PC-3 (cell line): ENCODE measurements at places on chromosomes 1 and 21. TPM values are rescaled to one million over a fixed set of nuclear protein-coding genes. Genes with fewer than 3 reads are reported as not detected.

GRCh38 chr1:229254910-229255541, 15.9 kb upstream of the RAB4A start:
- DNase-seq = peak; percentile 64

DNA sequence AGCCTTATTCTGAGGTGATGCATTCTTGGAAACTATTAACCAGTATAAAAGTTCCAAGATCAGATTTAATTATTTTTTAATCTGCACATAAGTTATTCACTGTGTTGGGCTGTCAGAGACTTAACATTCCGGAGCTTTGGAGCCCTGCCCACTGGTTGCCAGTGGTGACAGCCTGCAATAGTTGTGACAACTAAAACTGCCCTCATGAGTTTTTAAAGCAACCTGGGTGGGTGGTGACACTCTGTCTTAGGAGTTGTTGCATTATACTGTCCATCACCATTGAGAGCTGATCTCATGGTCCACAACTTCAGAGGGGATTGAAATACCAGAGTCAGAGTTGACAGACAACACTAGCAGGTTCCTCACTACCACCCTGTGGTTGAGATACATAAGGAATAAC, 653.9 kb upstream of the USP24 start:
- DNase-seq = no peak

PCAT6 gene
- total RNA-seq = 0.26 and 1.7 TPM in 2 replicates

DMBX1 gene
- total RNA-seq = 1.7 and 2.4 TPM in 2 replicates

GRCh38 chr1:55245781-55246180, 30.6 kb upstream of the USP24 start:
- peak; percentile 12 for DNase-seq

DNA sequence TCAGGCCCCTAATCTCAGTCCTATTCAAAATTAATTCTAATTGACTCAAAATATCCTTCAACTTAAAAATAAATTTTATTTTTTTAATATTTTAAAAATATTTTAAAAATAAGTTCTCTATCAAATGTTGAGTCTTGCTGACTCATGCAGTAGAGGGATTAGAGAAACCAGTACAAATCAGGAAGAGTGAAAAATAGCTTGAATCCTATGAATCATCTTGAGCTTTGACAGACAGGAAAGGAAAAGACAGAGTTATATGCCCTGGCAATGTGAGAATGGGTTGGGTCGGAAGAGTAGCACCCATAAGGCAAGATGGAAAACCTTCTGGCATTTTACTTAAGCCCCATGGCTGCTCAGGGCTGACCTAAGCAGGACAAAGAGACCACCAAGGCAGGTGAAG, 346.6 kb upstream of the RUNX1 start:
- DNase-seq = peak; percentile 85

DNA sequence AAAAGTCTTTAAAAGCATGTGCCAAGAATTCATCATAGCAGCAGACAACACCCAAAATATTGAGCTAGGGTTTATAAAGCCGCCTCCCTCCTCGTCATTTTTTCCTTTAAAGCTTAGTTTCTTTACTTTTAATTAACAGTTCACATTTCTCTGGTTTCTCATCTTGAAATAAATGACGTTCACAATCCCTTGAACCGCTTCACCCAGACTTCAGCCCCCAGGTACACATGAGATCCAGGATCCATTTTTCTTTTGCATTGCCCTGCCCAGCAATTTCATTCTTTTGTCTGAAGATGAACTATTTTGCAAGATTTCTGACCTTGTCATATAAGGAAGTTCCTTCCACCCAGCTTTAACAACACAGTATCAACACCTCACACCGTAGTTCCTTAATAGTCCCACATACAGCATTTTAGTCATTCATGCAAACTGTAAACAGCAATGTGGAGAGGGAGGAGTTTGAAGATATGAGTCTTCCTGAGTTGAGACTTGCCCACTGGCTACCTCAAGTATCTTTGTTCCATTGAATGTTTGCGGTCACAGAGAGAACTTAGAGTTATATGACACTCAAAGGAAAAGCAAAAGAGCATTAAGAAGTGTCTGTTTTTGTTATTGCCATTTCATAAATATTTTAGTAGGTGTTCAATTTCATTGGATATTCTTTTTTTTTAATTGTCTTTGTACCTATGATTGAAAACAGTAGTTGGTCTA, 35.3 kb upstream of the CACYBP start:
- DNase-seq = no peak

- peak; percentile 94 for DNase-seq
Measured at GRCh38 chr1:200029035-200029821, 1.7 kb downstream of the NR5A2 start.

DNA sequence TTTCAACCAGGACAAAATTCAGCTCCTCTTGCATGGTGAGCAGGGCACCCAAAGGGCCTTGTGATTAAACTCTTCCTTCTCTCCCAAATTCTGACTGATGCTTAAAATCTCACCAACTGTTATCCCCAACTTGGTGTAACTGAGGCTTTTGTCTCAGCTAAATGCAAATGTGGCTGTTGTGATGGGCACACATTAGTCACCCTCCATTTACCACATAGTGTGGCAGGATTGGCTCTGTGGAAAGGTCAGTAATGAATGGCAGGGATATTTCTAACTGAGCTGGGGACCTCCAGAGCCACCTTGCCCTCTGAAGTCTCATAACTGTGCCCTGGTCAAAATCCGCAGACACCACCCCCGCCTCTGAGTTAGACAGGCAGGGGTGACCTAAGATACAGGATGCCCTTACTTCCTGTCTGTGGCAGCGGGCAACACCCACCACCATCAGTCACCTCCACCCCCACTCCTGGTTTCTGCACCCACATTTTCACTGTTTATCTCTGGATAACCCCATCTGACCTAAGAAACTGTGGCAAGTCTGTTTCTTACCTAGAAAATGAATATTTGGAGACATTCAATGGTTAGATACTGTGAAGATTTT, 25.4 kb upstream of the RGS16 start:
- no peak for DNase-seq

SH2D1B gene
- total RNA-seq = 0.04 TPM in 1 of 2 replicates, not detected in the other

GRCh38 chr1:105793536-105794146, 1262.8 kb upstream of the PRMT6 start:
- DNase-seq = peak; percentile 72

GRCh38 chr1:39505289-39505688, 13.9 kb downstream of the BMP8A start:
- DNase-seq = no peak

DNA sequence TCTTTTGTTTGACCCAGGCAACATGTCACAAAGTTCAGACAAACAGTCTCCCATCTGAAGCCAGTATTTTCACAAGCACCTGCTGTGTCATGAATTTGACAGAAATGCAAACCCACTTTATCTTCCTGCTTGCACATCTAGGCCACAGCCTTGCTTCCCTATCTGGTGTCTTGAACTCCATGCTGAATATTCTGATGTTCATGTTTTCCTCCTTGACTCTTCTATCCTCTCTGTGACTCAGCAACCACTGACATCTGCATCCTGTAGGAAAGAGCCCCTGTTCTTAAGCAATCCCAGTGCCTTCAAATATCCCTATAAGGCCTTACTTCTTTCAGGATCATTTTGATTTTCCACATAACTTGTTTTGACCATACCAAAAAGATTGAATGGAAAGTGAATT, 6.5 kb downstream of the CD55 start:
- DNase-seq = peak; percentile 52

GRCh38 chr1:66176832-66177231, 357.1 kb upstream of the SGIP1 start:
- no peak for DNase-seq

SELE gene
- total RNA-seq = 0.17 TPM in 1 of 2 replicates, not detected in the other

GRCh38 chr1:223401873-223402789, 8.9 kb downstream of the CCDC185 start:
- peak; percentile 78 for DNase-seq

DNA sequence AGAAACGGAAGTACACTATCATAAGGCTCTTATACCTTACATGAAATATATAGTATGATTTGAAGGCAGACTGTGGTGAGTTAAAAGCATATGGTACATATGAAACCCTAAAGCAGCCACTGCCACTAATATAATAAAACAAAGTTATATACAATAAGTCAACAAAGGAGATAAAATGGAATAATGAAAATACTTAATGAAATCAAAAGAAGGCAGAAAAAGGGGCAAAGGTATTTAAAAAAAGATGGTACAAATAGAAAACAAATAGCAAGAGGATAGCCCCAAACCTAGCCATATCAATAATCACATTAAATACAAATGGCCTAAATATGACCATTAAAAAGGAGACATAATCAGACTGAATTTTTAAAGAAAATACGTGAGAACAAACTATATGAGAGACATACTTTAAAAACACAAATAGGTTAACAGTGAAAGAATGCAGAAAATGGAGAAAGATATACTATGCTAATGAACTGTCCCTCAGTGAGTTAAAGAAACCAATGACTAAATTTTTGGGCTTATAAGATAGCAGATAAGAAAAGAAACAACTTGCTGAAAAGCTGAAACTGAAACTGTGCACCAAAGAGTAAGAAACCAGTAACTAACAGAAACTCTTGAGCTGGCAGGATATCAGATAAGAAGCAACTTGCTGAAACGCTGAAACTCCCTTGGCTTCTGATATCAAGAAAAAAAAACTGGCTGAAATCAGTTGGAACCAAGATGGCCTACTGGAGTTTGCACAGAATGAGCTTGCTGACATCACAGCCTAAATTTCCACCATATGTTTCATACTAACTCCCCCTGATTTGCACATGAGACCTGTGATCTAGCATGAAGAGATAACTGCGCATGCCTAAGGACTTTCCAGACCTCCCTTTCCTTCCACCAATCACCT, 44.3 kb upstream of the IL10 start:
- DNase-seq = no peak

- no peak for DNase-seq
Measured at GRCh38 chr1:26281091-26281958, 1.4 kb downstream of the SH3BGRL3 start.

GRCh38 chr1:203342192-203342940, 8.6 kb downstream of the FMOD start:
- peak; percentile 71 for DNase-seq

DNA sequence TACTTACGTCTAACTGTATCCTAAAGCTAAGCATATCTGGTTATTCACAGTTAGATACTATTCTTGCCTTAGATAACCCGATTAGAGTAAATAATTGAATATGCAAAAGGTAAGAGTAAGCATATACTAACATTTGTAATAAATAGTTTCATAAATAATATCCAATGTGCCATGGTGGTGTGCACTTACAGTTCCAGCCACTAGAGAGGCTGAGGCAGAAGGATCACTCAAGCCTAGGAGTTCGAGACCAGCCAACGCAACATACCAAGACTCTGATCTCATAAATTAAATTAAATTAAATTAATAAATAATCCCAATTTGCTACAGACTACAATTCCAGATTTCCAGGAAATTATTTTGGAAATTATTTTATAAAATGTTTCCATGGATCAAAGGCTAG, 12.2 kb downstream of the ARID4B start:
- no peak for DNase-seq

GRCh38 chr1:2804628-2805351, 3.3 kb upstream of the TTC34 start:
- DNase-seq = no peak

GRCh38 chr1:168755800-168756418, 26.9 kb upstream of the DPT start:
- DNase-seq = no peak

DNA sequence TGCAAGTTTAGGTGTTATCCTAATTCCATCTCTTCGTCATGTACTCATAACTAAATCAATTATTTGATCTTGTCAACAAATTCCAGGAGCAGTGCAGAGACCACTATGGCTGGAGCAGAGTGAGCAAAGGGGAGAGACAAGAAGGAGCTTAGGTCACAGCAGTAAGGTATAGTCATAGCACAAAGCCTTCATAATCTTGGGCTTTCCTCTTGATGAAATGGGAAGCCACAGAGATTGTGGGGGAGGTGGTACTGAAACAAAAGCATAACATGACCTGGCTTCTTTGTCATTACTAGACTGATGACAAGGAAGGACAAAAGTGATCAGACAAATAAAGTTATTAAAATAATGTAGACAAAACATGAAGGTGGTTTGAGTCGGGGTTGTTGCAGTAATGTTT, 60.1 kb upstream of the PTGS2 start:
- no peak for DNase-seq

DNA sequence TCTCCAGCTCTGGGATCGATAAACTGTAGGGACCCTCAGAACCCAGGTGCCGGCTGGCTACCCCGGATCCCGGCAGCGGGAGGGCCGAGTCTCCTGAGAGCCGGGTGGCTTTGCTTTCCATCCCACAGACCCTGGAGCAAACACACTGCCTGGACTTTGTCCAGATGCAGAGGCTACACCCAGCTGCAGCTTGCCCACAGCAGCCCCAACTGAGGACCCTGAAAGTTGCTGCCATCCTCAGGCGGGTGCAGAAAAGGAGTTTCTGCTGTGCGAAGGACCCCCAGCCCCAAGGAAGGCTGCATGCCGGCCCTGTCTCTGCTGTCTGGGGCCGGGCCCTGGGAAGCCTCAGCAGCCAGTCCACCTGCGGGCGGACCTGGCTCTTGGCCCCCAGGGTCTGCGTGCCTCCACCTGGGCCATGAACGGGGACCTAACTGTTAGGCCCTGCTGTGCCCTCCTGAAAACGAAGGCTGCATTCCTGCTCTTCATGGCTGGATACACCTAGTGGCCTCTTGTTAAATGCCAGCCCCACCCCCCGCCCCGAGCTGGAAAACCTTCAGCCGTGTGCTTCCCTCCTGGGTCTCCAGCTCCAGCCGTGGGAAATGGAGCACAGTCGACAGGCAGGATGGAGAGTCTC, 97.5 kb upstream of the ARHGEF16 start:
- DNase-seq = no peak

DNA sequence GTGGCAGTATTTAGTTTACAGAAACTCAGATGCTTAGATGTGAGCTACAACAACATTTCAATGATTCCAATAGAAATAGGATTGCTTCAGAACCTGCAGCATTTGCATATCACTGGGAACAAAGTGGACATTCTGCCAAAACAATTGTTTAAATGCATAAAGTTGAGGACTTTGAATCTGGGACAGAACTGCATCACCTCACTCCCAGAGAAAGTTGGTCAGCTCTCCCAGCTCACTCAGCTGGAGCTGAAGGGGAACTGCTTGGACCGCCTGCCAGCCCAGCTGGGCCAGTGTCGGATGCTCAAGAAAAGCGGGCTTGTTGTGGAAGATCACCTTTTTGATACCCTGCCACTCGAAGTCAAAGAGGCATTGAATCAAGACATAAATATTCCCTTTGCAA, 59.7 kb upstream of the ZNF326 start:
- no peak for DNase-seq

SPATA6 gene
- total RNA-seq = 0.40 and 2.8 TPM in 2 replicates

DNA sequence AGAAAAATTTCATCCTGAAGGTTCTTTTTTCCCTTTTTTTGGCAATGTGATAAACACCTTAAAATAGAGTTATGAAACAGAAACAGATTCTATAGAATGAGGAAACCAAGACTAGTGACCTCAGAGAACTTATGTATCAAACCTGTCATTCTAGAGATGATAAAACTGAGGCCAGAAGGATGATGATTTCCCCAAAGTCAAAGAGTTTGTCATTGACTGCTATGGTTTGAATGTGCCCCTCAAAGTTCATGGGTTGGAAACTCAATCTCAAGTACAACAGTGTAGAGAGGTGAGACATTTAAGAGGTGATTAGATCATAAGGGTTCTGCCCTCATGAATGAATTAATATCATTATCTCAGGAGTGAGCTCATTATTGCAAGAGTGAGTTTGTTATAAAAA, 13.7 kb upstream of the BEND5 start:
- DNase-seq = no peak

LCE3D gene
- total RNA-seq = not detected in 2 replicates

GRCh38 chr1:204275695-204276370, 62.0 kb upstream of the GOLT1A start:
- no peak for DNase-seq

GRCh38 chr1:19341201-19342061, 29.3 kb downstream of the SLC66A1 start:
- peak; percentile 83 for DNase-seq
